Frontal cortex (tissue), 4 donors: ENCODE measurements at places on chromosomes 12 and 14.

DNA sequence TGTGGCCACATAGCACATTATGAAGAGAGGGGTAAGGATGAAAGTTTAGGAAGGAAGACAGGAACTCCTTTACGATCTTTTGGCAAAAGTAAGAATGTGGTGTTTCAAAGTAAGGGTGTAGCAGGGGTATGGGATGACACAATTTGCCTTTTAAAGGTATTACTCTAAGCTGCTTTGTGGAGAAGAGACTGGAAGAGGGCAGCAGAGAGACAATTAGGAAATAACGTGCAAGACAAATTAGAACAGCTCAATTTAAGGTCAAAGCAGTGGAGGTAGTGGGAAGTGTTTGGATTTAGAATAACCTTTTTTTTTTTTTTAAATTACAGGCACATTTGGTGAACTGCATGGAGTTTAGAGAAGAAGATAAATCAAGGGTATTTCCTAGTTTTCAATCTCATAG is 342.6 kb downstream of the NOVA1 start:
- no peak for DNase-seq

GRCh38 chr14:32224737-32225377 is 21.8 kb upstream of the RNU6-8 start:
- peak; percentile 15 for DNase-seq

DNA sequence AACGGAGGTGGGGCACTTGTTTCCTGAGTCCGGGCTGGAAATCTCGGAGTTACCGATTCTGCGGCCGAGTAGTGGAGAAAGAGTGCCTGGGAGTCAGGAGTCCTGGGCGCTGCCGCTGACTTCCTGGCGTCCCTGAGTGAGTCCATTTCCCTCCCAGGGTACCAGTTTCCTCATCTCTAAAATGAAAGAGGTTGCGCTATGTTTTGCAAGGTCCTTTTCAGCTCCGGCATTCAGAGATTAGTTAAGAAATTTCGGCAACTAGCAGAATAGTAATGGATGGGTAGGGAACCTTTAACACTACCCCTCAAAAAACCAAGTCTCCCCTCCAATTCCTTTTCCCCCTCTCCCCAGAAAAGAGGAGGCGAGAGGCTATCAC is 724 bp downstream of the BLOC1S1 start:
- DNase-seq = no peak

DNA sequence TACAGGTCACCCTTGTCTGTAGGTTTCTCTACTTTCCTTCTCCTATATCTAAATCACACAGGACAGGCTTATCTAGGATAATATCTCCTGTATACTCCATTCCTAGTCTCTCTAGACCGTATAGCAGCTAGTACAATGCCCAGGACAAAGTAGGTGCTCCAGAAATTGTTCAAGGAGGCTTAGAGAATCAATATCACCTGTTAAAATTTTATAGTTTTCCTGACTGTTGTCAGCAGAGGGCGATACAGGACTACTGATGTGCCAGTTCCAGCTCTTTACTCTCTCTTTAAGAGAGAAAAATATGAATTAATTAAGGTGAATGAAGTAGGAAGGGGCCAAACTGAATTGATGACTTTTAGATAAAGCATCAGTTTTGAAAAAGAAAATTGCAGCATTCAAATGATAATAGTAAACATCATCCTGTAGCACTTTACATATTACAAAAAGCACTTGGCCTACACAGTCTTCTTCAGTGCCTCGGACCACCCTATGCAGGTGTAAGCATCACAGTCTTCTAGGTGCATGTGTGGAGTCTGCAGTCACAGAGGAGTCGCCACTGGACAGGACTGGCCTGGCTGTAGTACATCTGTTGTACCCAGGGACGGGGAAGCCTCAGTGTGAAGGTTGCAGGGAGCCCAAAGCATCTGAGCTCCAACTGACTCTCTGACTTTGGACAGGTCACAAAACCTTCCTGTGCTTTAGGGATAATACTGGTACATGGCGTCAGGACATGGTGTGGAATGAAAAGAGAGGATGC is 61.9 kb upstream of the MAX start:
- peak; percentile 38 for DNase-seq

DNA sequence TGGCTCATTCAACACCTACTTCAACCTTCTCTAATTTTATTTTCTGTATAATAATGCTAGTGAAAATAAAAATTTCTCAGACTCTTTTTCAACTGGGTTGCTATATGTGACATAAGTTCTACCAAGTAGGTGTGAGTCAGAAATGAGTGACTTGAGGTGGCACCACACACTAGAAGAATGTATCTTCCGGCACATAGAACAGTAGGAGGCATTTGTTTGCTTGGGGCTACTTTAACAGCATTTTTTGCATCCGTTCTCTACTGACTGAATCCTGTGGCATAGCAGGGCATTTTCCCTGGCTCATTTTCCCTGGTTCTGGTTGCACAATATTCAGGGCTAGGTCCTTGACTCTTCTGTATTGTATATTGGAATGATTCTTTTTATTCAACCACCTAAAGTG is 194.0 kb upstream of the SLC16A7 start:
- no peak for DNase-seq

GRCh38 chr14:104686624-104687517 is 2.5 kb upstream of the INF2 start:
- DNase-seq = no peak

- DNase-seq = peak; percentile 70
Observed at GRCh38 chr12:176321-177181, 37.4 kb downstream of the SLC6A12 start.

DNA sequence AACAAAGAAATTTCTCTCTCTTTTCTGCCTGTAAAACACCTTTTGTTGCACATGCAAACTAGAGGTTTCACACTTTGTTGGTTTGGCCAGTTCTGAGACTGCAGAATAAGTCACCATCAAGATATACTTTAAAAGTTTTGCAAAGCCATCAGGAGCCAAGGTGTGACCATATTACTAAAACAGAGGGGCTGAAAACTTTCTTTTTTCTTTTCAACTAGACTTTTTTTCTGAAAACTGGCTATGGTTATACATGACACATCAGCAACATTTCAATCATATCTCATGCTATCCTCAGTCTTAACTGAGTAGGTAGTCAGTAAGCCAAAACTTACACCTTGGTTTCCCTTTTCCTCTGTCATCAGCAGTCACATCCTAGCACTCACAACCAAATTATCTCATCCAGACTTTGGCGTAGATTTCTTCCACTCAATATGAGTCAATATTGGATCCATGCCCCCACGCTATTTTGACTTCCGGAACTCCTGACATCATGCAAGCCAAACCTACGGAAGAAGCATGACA is 4.1 kb upstream of the IFNG start:
- DNase-seq = no peak

DNA sequence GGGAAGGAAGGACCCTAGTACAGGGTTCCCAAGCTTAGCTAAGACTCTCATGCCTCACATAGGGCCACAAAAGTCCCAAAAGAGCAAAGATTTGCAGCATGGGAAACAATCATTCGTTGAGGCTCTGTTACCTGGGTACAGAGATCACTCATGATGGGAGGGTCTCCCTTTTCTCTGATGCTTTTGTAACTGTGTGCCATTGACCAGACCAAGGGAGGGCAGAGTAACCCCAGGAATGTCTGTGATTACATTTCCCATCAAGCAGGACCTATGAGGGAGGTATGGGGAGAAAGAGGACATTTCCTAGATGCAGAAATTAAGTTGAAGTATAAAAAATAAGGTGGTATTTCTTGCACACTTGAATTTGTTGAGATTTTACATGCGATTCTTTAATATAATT is 16.4 kb upstream of the DLGAP5 start:
- no peak for DNase-seq

- no peak for DNase-seq
Observed at GRCh38 chr12:18327036-18327435, 65.7 kb downstream of the PIK3C2G start.
